ENCODE measurements at places on chromosomes 2 and 18.

GRCh38 chr2:240305369-240305962 is 130.0 kb upstream of the GPC1 start:
- DNase-seq: no peak

GRCh38 chr2:150156876-150157275 is 330.6 kb downstream of the RND3 start:
- DNase-seq: no peak

DNA sequence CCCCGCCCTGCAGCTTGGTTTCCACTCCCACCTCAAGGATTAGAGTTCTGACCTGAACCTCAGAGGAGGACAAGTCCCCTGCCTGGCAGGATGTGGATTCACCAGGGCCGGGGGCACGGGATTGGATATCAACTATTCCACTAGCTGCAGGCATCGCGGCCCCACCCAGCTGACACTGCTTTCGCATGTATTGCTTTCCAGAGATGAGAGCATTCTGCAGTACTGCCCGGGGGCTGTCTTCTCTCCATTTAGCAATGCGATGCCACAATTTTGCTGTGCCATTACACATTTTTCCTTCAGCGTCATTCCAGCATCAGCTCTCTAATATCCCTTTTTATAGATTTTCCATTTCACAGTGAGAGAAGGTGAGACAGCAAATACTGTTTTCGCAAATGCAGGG is 42.0 kb downstream of the CTIF start:
- no peak for DNase-seq

- DNase-seq: no peak
Measured at GRCh38 chr2:171344182-171344581, 89.6 kb downstream of the METTL8 start.

DNA sequence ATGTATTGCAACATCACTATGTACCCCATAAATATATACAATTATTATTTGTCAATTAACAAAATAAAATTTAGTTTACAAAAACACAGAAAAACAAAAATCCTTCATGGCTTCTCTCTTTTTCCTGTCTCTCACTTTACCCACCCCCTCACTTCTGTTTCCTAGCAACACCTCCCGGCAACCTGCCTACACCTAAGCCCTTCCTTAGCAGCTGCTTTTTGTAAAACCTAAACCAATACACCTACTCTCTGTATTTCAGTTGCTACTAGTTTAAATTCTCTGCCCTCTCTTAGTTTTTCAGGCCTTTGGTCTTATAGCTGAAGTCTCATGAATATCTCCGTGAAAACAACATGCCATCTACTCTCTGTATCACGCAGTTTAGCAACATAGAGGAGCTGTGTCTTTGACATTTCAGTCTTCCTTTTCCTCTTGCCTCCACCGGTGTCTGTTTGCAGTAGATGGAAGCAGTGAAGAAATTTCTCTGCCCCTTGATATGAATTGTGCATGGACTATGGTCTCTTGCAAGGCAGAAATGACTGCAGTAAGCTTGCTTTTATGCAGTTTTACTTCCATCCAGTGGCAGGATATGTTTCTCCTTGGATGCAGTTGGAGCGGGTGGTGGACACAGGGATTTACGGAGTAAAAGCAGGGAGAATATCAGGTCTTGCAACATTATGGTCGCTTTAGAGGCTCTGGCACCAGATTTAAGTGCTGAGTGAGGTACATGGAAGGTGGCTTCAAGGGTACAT is 42.0 kb upstream of the ZDBF2 start:
- DNase-seq: no peak

DNA sequence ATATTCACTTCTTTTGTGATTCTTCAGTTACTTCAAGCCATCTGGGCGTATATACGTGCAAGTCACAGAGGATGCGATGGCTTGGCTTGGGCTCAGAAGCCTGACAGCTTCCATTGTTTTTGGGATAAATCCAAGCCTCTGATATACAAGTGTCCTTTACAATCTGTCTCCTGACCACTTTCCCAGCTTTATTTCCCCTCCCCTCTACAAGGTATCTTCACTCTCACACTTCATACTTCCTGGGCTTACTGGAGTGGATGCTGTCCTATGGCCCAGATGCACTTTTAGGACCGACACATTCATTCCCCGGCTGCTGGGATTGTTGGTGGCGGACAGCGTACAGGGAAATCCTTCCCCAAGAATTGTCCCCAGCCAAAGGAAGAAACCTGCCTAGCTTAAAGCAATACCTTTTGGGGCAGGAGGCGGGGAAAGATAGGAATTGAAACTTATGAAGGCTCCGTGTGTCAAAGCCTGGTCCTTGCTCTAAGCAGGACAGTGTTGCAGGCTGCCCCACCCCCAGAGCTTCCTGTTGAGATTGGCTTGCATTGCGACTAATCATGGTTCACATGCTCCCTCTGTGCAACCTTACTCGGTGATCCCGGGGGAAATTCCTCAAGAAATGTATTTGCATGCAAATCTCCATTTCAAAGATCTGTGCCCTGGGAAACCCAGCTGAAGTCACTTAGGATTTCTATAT is 802.9 kb upstream of the ID2 start:
- no peak for DNase-seq

- DNase-seq: no peak
Measured at GRCh38 chr2:162298669-162299335, 19.7 kb downstream of the IFIH1 start.

DNA sequence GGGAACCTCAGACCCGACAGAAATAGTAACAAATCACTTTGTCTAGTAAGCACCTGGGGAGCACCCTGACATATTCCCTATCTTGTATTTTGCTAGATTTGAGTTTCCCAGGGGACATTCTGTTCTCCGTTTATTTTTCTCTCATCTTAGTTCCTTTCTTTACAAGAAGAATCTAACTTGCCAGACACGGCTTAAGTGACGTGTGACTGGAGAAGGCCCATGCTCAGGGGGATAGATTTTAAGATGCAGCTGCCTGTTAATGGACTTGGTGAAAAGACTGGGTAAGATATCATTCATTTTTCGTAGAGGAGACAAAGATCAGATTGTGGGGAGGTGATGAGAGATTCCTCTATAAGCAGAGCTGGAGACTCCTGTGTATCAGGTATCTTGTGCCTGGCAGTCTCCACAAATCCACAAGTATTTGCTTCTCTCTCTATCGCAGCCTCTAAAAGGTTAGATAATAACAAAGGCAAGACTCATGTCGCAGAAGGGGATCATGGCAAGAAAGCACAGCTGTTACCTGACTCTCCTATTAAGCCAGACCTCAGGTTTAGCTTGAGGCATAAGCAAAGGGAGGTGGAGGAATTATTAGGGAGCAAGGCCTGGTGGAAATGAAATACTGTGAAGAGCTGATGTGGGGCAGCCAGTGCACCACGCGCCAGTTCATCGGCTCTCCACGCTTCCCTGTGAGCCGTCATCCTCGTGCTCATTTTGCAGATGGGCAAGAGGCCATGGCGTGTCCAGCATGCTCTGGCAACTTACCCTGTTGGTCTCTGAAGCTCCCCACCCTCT is 347.2 kb upstream of the TNP1 start:
- no peak for DNase-seq

DNA sequence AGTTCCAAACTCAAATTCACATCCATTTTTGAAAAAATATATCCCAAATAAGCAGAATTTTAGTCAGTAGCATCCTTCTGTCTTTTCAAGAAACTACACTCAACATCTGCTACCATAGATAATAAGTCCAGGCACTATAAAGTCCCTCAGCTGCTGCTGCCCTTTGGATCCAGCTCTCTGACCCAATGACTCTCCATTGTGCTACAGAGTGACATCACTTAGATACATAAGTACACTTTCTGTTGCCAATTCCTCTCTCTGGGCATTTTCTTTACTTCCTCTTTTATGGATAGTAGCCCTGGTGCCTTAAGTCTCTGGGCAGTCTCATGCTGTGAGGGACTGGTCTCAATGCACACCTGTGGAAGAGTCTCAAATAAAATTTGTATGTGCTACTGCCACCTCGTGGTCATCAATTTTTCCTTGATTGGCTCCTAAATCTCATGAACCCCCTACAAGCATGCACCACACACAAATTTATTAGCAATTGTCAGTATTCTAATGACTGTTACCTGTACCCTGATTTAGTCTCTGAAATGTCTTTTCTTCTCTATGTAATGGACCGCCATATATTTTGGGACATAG is 219.2 kb downstream of the LRP1B start:
- no peak for DNase-seq

DNA sequence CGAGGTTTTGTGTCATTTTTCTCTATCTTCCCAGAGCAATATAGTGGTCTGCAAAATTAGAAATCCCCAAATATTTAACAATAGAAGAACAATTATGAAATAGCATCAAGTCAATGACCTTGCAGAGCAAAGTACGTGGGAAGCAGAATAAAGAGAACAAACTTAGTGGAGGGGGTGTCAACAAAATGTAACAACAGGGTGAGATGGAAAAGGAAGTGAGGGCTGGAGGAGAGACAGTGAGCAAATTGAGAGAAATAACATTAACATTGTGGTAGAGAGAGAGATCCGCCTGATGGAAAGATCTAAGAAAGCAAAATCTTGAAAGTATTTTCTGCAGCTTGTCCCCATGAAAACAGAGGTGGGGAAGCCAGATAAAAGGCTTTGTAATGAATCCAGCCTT is 23.4 kb downstream of the ARHGAP15 start:
- DNase-seq: no peak

DNA sequence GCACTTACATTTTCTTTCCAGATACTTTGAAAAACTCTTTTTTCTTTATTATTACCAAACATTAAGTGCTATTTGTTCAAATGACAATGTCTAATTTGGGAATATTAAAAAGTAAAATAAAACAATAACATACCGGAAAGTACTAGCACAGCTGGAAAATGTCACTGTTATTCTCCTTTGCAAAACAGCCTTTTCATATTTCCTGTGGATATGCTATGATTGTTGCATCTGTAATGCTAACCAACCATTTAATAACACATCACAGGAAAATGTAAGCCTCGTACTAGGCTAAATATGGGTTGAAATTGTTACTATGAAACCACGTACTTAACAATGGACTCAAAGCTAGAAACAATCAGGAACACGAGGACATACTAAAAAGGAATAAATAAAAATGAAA is 298.1 kb downstream of the CBLN2 start:
- DNase-seq: no peak

DNA sequence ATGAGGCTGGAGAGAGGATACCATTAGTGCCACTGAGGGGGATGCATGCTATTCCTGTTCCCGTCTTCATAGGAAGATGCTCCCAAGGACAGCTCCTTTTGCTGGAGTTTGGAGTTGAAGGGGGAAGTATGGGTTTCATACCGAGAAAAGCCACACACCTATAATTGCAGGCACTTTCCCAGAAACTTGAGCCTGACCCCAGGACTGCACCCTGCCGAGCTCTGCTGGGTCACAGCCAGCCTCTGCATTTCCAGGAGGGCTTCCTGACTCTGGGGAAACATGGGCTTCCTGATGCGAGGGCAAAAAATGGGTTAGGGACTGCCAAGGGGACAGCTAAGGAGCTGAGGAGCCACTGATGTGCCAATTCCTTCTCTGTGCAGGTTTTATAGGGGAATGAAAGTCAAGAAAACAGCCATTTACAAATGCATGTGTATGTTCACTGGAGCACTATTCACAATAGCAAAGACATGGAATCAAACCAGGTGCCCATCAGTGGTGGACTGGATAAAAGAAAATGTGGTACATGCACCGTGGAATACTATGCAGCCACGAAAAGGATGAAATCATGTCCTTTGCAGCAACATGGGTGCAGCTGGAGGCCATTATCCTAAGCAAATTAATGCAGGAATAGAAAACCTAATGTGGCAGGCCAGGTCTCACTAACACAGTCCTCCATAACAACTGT is 104.5 kb downstream of the ACAA2 start:
- DNase-seq: no peak

GRCh38 chr2:36486521-36487044 is 111.4 kb downstream of the FEZ2 start:
- peak; percentile 79 for DNase-seq

DNA sequence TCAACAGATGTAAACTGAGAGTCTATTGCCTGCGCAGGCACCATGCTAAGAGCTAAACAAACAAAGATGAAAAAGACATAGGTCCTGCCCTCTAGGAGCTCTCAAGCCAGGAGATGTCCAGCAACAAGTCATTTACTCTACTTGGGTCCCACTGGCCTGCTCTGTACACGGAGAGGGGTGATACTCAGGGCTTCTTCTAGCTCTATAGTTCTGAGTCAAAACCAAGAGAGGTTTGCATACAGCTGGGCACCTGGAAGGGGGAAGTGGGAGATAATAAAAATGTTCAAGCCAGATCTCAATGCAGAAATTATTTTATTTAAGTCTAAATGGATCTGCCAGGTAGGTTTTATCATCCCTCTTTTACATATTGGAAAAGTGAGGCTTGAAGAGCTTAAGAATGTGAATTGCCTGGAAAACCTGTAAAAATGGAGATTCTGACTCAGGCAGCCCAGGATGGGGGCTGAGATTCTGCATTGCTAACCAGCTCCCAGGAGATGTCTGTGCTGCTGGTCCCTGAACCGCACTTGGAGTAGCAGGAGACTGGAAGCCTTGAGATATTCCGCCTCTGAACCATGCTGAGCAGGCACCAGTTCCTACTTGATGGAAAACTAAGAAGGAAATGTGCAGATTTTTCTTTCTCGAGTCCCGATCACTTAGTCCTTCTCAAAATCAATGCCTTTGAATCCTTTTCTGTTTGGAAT is 201.1 kb downstream of the PRKCE start:
- DNase-seq: no peak

DNA sequence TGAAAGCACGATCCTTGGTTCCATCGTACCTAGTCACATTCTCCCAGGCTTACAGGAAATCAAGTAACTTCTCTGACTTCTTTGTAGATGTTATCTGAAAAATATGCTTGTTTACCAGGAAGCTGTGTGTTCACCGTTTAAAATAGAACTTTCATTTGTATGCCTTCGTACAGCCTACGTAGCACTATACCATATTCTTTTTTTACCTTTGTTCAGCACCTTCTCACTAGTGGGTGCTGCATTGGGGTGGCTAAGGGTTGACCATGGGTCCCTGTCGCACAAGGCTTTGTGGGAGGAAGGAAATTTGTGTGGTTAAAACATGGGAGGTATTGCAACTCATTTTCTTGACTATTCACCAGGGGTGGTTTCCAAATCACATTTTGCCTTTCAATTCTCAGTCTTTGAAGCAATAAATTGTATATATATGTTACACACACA is 16.6 kb downstream of the MALT1 start:
- no peak for DNase-seq

- DNase-seq: peak; percentile 10
Measured at GRCh38 chr2:137161250-137161649, 395.9 kb downstream of the THSD7B start.

GRCh38 chr2:214395040-214395439 is 15.8 kb upstream of the VWC2L start:
- no peak for DNase-seq

GRCh38 chr2:65199891-65200290 is 27.7 kb upstream of the ACTR2 start:
- DNase-seq: no peak

- no peak for DNase-seq
Measured at GRCh38 chr18:8688216-8688800, 17.0 kb upstream of the MTCL1 start.

DNA sequence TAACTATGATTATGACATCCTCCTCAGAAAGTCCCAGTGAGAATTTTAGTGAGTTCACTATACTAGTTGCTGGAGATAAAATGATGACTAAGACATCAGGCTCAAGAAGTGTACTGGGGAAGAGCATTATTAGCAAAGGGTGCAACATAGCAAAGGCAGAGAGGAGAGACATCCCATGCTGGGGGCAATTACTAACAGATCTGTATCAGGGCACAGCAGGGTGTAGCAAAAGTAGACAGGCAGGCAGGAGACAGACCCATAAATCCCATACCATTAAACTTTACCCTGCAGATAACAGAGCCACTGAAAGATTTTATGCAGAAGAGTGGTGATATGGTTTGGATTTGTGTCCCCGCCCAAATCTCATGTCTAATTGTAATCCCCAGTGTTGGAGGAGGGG is 161.7 kb downstream of the SP3 start:
- no peak for DNase-seq

GRCh38 chr2:227788561-227789018 is 25.1 kb upstream of the CCL20 start:
- DNase-seq: no peak

Measured in AG04449 (cell line).